ENCODE measurements at places on chromosomes 16 and 17. TPM values are rescaled to one million over a fixed set of nuclear protein-coding genes. Genes with fewer than 3 reads are reported as not detected.

CD300H gene
- total RNA-seq, result not detected

- H3K27ac ChIP-seq, result no peak overlapping the region
- peaks cover 78% of the 10 kb centered on the region for H3K4me1 ChIP-seq
- no peak for DNase-seq
- H3K4me3 ChIP-seq, result no peak overlapping the region
These were observed 56.4 kb upstream of the SLC25A19 start for GRCh38 chr17:75345514-75346167.

DNA sequence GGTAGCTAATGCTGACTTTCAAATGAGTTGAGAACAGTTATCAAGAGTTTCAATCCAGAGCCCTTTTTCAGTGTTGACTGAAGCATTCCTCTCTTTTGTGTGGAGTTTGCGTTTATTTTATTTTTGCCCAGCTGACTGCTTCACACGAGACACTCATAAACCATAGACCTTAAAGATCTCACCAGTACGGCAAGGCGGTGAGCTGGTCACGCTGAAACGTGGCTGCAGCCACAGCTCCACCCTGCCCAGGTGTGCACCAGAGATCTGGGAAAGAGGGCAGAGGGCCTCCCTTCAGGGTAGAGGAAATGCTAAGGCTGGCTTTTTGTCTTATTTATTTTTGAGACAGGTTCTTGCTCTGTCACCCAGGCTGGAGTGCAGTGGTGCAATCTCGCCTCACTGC, 112.2 kb downstream of the AATF start:
- H3K4me1 ChIP-seq, result no peaks in the 10 kb centered on the region
- H3K4me3 ChIP-seq, result no peak overlapping the region
- H3K27me3 ChIP-seq, result no peaks in the 10 kb centered on the region
- H3K36me3 ChIP-seq, result no peaks in the 10 kb centered on the region
- no peak overlapping the region for H3K27ac ChIP-seq
- no peak for DNase-seq

TAC4 gene
- total RNA-seq, result not detected

DCXR gene
- total RNA-seq, result 209 TPM

EVPLL gene
- total RNA-seq, result 2.9 TPM

OR1E2 gene
- not detected for total RNA-seq

GRCh38 chr16:53007095-53007494, 45.6 kb downstream of the CHD9NB start:
- H3K27ac ChIP-seq, result no peak overlapping the region
- H3K4me3 ChIP-seq, result no peak overlapping the region
- no peaks in the 10 kb centered on the region for H3K36me3 ChIP-seq
